Activated naive CD4-positive, alpha-beta T cell (primary cell): ENCODE measurements at places on chromosomes 12 and 14.

DNA sequence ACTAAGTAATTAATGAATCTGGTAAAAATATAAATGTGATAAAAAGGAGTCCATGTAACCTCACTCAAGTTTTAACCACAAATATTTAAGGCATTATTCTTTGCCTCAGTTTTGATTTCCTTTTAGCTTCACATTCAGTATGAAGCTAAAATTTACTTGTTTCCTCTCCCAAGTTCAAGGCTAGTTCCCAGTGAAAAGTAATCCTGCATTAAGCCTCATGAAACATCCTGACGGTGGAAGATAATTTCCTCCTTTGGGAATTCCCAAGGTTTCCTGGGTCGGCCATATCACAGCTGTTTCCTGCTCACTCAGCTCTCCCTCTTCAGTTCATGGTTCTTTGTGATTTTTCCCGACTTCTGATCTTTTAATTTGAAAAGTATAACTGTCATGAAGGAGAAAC is 1256.8 kb upstream of the FLRT2 start:
- no peak for DNase-seq

- no peak for DNase-seq
Observed at GRCh38 chr14:61122862-61123261, 141.8 kb downstream of the SLC38A6 start.

DNA sequence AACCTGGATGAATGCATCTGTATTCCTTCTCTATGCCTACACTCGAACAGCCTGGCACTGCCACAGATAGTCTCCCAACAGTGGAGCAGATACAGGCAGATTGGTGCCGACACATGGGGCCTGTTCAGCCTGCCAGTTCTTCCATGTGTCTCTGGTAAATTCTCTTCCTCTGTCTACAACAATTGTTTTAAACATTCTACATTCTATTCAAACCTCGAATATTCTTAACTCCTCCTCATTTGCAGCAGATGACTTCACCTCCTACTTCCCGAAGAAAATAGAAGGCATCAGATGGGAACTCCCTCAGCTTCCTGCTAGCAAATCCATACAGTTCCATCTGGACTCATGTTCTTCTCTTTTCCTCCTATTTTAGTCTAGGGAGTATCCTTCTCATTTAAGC is 43.1 kb upstream of the OTOGL start:
- DNase-seq: no peak

DNA sequence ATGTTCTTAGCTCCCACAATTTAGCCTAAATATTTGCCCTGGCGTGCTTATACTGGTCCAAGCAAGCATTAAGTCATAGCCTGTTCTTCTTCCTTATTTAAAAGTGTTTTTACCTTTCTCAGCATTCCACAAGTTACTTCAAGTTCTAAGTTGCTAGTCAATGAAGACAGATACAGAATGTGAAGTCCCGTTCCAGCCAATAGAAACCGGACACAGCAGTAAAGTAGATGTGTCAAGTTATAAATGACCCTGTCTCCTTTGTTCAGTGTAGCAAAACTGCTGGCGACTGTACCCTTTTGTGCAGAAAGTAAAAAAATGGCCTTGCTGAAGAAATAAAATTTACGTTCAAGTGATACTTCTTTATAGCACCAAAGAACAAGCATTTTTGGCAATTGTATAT is 3.9 kb downstream of the SNAPC1 start:
- DNase-seq: no peak

DNA sequence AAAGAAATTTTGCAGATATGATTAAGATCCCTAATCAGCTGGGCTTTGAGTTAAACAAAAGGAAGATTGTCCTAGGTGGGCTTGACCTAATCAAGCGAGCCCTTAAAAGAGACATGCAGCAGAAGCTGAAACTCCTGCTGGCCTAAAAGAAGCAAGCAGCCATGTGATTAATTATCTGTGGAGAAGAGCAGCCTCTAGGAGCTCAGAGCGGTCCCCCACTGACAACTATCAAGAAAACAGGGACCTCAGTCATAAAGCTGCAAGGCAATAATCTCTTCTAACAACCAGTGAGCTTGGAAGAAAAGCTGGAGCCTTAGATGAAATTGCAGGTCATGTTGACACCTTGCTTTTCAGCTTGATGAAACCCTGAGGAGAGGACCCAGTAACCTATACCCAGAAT is 288.9 kb upstream of the CLEC14A start:
- DNase-seq: no peak

DNA sequence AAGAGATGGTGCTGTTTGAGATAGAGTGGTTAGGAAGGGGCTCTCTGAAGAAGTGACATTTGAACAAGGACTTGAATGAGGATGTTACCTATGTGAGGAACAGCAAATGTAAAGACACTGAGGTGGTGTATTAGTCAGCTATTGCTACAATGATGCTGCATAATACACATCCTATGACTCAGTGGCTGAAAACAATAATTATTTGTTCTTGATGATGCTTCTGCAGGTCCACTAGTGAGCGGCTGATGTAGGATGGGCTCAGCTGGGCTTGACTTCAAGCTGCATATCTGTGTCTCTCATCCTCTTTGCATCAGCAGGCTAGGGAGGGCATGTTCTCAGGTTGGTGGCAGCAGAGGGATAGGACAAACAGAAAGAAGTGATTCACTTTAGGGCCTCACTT is 21.4 kb upstream of the CLMN start:
- no peak for DNase-seq

DNA sequence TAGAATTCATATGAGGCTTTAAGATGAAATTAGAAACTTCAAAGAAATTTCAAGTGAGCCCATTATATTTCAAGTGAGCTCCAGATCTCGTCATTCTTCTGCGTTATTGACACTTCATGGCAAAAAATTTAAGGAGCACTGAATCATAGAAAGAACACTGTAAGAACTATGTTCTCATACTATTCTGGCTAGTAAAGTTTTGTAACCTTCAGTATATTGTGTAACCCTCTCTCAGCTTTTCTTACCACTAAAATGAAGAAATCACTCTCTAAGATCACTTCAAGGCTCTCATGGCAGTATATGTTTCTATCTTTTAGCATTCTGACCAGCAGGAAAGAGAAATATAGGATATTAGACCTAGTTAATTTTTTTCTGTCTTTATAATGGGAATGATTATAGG is 6.3 kb downstream of the GPHN start:
- DNase-seq: no peak

GRCh38 chr12:123160801-123161487 is 10.1 kb upstream of the PITPNM2 start:
- no peak for DNase-seq

DNA sequence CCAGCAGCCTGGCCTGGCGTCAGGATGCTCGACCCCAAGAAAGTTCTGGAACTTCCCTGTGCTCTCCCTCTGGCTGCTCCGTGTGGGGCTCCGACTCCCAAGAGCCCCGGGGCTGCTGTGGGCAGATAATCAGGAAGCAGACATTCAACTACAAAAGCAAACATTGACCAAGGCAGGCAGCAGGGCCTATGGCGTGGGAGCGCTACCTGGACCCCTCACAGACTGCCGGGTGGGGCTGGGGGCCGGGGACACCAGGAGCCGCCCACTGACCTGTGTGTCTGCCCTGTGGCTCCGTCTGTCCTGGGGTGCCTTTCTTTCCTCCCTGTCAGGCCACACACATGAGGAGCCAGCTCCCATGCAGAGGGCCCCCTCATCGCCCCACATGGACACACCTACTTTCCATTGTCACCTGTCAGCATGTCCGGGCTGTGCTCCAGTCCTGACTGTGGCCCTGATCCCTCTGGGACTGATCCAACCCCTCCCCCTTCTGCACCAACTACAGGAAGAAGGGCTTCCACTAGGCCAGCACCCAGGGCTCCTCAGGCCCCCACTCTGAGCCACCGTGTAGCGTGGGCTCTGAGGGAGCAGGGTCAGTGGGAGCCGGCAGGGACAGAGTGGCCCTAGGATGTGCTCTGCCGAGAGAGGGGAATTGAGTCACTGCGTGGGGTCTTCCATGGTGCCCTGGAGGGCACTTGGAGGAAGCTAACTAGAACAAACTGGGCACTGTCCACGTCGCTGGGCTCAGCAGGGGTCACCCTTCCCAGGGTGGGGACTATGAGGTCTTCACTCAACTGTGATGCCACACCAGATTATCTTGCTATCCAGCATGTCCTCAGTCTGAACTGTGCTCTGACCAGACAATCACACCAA is 215.4 kb upstream of the C14orf180 start:
- no peak for DNase-seq

DNA sequence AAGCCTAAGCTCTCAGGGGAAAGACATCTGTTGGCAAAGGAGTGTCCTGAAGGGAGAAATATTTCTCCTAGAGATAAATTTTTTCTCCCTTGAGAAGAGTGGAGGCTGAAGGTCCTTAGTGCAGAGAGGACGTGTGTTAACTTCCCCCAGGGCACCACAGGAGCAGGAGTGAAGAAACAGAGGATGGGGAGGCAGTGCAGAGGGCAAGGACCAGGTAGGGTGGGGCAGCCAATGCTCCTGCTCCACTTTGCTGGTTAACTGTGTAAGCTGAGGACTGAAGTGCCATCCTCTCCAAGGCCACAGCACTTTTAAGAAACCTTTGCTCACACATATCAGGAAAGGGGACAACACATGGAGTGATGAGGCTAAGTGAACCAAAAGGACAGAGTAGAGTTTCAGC is 4.0 kb downstream of the L3HYPDH start:
- no peak for DNase-seq

- DNase-seq: no peak
Observed at GRCh38 chr14:38212111-38212510, 4.4 kb downstream of the SSTR1 start.

DNA sequence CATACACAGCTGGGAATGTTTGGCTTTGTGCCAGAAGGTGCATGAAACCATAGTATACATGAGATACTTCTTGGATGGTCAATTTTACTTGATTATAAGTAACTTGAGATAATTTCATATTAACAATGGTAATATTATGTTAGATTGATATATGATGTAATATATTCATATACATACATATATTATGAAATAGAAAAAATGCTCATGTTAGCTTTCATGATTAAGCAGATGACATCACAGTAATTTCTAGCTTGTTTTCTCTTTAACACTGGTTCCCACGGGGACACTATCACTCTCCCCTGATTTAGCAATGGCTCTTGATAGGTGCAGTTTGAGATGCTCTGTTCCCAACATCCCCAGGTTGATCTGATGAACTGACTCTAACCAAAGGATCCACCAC is 35.4 kb upstream of the NTF3 start:
- DNase-seq: no peak

GRCh38 chr12:62891805-62892549 is 43.0 kb downstream of the PPM1H start:
- DNase-seq: no peak

GRCh38 chr12:89280833-89281538 is 71.3 kb downstream of the DUSP6 start:
- DNase-seq: no peak

DNA sequence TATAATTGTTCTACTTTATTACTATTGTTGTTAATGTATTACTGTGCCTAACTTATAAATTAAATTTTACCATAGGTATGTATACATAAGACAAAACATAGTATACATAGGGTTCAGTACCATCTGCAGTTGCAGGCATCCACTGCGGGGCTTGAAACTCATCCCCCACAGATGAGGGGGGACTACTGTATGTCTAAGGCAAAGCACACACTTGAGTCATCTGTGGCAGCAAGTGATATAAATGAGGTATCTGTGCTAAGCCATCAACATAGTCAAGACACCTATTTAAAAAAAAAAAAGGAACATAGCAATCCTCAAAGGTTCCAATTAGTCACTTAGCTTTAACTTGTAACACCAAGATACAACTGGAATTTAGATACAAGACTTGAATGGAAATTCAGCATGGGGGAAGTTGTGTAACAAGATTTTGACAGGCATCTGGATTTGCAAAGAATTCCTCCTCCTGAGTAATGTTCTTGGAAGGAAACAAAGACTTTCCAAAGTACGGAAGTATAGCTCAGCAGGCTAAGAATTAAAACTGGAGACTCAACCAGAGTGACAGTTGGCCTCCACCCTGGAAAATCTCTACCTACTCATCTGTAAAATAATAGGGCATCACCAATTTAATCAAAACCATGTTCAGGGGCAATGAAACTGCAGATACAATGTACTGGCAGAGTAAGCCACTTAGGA is 14.9 kb downstream of the DCAF5 start:
- DNase-seq: no peak

GRCh38 chr12:4518106-4518728 is 20.5 kb upstream of the RAD51AP1 start:
- DNase-seq: no peak

GRCh38 chr12:59431266-59431665 is 164.6 kb upstream of the SLC16A7 start:
- DNase-seq: no peak

DNA sequence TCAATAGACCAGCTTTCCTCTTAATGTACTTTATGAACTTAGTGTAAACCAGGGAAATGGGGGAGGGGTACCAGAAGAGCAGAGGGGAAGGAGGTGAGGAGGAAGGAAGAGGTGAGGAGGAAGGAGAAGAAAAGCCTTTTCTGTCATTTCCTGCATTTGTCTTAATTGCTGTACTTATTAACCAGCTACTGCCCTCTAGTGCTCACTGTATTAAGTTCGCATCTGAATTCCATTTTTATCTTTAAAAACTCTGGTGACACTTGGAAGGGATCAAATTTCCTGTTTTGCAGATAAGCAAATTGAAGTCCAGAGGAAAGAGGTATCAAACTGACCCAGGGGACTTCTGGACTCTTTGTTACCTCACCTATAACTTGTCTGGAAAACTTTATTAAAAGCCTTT is 22.2 kb downstream of the MANSC1 start:
- no peak for DNase-seq

DNA sequence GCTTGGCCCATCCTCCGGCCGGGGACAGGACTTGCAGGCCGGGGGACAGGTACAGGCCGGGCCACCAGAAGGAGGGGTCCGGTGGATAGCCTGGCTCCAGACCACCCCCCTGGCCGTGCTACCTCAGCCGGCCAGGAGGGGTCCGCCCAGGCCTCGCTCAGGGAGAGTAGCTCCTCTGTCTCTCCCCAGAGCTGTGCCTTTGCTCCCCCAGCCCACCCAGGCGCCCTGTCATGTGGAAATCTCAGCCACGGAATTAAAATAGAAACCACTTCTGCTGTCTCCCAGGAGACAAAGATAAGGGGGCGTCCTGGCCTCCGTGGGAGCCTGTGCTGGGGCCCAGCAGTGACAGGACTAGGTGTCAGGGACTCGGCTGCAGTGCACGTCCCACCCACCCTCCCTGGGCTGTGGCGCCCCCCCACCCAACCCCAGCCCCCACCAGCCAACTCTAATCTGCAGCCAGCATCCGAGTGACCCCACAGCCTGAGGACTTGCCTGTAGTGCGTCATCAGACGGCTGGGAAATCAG is 3.3 kb upstream of the CRIP2 start:
- DNase-seq: no peak

- DNase-seq: no peak
Observed at GRCh38 chr12:93126069-93126474, 197.0 kb upstream of the EEA1 start.
